Occipital lobe (tissue), 3 donors: ENCODE measurements at places on chromosomes 6 and 20.

DNA sequence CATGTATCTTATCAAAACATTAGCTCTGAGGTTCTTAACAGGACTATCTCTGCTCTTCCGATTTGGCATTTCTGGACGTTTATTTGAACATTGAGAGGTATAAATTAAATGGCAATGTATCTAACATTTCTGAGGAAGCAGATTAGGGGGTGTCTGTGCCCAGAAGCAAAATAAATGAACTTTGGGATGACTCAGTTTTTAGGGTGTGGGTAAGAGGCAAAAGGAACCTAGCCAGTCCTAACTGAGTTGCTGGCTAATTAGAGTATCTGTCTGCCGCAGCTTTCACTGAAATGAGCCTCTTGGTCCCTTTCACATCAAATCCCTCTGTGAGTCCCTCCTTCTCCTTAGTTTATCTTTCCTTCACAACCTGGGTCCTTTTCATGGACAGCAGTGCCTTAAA, 1.1 kb downstream of the RNF144B start:
- no peak for DNase-seq

DNA sequence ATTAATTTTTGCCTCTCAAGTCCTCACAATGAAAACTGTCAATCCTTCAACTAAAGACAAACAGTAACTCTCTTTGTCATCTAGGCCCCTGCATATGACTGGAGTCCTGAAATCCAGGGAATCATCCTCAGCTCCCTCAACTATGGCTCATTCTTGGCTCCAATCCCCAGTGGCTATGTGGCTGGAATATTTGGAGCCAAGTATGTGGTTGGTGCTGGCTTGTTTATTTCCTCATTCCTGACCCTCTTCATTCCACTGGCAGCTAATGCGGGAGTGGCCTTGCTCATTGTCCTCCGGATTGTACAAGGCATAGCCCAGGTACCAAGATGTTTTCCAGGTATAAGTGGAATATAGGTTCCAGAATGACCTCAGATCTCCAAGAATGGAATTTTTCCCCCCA, 15.4 kb downstream of the SLC17A4 start:
- DNase-seq: no peak

GRCh38 chr20:52129611-52130010, 62.0 kb downstream of the ZFP64 start:
- no peak for DNase-seq

DNA sequence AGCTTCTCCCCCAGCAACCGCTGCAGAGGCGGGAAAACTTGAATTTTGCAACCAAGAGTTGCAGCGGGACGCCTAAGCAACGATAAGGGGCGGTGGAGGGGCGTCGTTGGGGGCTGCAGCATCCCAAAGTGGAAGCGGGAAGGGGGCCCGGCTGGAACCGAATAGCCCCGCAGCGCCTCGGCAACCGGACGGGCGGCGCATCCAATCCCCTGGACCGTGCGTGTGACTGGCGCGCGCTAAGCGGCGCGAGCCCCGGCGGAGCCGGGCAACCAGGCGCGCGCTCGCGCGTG, 670 bp upstream of the PARD6B start:
- no peak for DNase-seq

DNA sequence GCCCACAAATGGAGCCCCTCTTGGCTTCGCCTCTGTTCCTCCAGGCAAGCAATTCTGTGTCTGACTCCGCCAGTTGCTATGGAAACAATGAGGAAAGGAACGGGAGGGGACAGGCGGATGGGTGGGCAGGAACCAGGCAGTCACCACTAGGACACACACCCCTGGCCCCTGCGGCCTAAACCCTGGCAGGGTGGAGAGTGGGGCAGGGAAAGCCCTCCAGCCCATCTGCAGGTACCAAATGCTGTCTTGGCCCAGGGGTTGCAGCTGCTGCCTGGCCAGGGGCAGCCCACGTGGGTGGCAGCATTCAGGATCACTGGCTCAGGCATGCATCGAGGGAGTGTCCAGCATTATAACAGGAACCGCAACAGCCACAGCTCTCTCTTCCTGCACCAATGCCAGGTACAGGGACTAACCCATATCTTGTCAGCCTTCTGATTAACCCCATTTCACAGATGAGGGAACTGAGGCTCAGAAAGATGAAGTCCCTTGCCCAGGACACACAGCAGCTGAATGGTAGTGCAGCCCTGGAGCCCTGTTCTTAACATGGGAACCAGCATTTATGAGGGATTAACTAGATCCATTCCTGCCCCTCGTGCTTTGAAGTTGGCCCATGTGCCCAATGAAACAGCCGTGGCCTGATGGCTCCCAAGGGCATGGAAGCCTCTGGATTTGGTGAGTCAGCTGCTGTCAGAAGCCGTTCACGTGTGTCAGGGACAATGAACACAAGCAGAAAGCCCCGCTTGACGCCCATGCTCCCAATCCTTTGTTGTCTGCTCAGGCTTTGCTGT, 66.3 kb downstream of the NOL4L start:
- no peak for DNase-seq

GRCh38 chr6:107328081-107328480, 131.3 kb downstream of the PDSS2 start:
- DNase-seq: no peak

GRCh38 chr20:57964011-57964862, 254.4 kb upstream of the PMEPA1 start:
- DNase-seq: no peak

- DNase-seq: no peak
Measured at GRCh38 chr6:129966125-129966524, 52.3 kb upstream of the L3MBTL3 start.

- no peak for DNase-seq
Measured at GRCh38 chr6:49911252-49911651, 44.9 kb upstream of the CRISP1 start.

DNA sequence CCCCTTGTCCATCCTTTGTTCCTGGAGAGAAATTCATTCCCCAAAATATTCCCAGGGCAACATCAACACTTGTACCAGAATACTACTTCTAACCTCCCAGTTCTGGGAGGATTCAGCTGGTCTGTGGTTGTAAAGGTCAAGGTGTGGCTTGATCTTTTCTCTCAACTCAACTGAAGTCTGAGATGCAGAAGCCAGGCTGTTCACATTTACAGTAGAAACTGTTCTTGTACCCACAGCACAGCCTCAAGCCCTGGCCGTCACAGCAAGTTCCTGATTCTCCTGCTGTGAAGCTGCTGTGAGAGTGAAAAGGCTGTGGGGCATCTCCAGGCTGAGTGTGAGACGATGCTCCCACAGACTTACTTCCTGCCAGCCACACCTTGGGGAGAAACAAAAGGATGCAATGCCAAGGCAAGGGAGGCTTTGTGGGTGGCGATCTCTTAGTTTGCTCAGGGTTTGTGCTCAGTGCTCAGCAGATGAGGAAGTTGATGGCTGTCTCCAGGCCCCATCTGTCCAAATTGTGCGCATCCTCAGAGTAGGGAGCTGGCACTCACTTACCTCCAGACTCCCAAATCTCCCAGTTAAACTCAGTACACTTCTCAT, 143.9 kb upstream of the FOXA2 start:
- no peak for DNase-seq

DNA sequence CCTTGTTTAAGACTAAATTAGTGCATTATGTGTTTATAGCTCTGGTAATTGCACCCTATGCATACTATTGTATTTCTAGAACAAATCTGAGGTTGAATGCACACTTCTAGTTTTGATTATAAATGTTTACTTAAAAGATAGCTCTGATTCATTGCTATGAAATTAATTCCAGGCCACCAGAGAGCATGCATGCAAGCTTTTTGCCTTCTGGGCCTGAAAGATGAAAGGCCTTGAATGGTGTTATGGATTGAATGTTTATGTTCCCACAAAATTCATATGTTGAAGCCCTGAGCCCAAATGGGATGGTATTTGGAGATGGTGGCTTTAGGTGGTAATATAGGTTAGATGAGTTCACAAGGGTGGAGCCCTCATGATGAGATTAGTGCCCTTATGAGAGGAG, 695.0 kb upstream of the MAP3K7 start:
- no peak for DNase-seq

DNA sequence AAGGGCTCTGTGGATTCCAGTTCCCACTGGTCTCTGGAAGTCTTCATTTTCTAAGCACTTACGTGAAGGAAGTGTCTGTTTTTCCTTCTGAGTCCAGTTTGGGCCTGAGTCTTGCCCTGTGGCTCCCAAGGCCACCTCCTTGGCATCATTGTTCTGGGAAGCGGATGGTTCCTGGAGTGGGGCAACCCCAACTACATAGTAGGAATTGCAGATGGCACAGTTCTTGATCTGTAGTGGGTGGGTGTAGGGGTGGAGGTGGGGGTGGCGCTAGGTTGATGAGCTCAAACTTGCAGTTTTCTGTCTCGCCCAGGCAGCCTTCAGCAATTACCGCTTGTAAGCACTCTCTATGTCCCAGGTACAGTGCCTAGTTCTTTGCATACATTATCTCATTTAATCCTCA, 7.2 kb upstream of the FERMT1 start:
- DNase-seq: no peak

DNA sequence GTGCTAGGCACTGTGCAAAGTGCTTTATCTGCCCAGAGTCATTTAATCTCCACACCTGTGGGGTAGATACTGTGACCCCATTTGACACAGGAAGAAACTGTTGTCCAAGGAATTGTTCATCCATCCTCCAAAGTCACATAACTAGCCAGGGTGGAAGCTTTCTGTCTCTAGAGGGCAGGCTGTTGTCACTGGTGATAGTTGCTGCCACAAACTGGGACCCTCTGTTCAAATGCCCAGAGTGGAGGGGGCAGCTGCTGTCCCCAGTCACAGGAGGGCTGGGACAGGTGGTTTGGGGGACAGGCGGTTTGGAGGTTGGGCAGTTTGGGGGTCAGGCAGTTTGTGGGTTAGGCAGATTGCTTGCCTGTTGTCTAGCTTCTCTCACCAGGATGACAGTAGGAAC, 16.1 kb upstream of the TMEM242 start:
- no peak for DNase-seq

DNA sequence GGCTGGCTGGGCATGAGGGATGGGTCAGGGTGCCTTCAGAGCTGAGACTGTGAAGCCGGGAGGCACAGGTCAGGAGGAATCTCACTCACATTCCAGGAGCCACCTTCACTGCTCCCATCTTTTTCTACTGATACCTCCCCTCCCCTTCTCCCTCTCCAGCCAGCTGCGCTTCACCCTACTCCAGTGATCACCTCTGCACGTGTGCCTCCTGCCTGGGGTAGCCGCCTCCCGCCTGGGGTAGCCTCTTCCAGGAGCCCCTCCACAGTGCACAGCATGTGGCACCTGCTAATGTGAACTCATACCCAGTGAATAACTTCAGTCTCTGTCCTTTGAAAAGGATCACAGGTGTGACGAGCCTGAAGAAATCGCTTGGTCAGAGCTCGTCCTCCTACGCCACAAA, 232.6 kb downstream of the TMEM242 start:
- no peak for DNase-seq
